SJSA1 (cell line): ENCODE measurements at places on chromosomes 13 and 19. TPM values are rescaled to one million over a fixed set of nuclear protein-coding genes. Genes with fewer than 3 reads are reported as not detected.

The PSPN gene
- 1.2 and 1.3 TPM in 2 replicates for total RNA-seq

The SMIM24 gene
- total RNA-seq = not detected in 2 replicates

The PRR20A gene
- not detected in 2 replicates for total RNA-seq

DNA sequence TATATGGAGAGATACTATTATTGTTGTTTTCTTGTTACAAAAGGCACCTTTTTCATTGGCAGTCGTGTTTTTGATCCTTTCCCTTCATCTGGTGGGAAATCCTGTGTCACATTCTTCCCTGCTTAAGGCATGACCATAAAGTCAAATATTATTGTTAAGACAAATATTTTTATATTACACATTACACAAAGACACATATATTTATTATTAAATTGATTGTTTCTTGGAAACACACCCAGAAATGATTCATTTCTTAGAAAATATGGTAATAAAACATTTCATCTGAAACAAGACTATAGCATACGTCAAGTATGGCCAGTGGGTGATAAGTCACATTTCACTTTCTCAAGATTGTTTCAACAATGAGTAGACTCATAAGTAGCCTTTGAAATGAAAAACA lies 77.3 kb downstream of the KCTD12 start:
- no peak overlapping the region for H3K27ac ChIP-seq
- no peak for DNase-seq
- no peaks in the 10 kb centered on the region for H3K36me3 ChIP-seq
- no peaks in the 10 kb centered on the region for H3K4me1 ChIP-seq

DNA sequence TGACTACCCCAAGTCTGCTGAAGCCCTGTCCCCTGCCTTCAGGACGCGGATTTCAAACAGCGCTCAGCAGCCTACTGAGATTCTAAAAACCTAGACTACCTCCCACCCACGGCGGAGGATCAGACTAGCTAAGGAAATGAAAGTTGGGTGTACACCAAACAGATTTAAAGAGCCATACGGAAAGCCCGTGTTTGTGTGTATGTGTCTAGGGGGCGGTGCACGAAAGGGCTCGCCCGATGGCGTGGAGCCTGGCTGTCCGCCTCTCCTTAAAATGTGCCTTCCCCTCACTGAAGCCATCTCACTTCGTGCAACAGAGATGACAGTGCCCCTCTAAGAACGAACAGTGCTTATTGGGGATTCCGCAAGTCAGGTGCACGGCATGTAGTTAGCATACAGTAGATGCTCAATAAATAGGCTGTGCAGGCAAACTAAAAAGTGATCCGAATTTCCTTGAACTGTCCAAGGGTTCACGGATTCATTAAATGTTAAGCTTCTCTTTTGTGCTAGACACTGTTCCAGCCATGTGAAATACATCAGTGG lies 639 bp downstream of the LENG1 start:
- peak overlapping the region; percentile 83 for H3K27ac ChIP-seq
- H3K36me3 ChIP-seq = peaks cover 45% of the 10 kb centered on the region
- peaks cover 17% of the 10 kb centered on the region for H3K4me1 ChIP-seq
- no peaks in the 10 kb centered on the region for H3K27me3 ChIP-seq

The CELF5 gene
- 2.2 TPM in 1 of 2 replicates, not detected in the other for total RNA-seq

The IL4I1 gene
- total RNA-seq = 0.18 TPM in 1 of 2 replicates, not detected in the other

GRCh38 chr13:75400775-75401174 lies 81.2 kb downstream of the TBC1D4 start:
- H3K36me3 ChIP-seq = no peaks in the 10 kb centered on the region
- no peak for DNase-seq
- no peak overlapping the region for H3K27ac ChIP-seq
- H3K27me3 ChIP-seq = peaks cover 17% of the 10 kb centered on the region

- no peak for DNase-seq
- H3K27ac ChIP-seq = no peak overlapping the region
- no peaks in the 10 kb centered on the region for H3K27me3 ChIP-seq
- H3K4me1 ChIP-seq = no peaks in the 10 kb centered on the region
- H3K4me3 ChIP-seq = no peak overlapping the region
Measured at GRCh38 chr13:113457510-113457909, 4.2 kb upstream of the ADPRHL1 start.

The OPA3 gene
- 10.7 and 18.2 TPM in 2 replicates for total RNA-seq

The CEACAM1 gene
- not detected in 2 replicates for total RNA-seq
